ENCODE measurements at places on chromosomes 3 and 15.
A peak's percentile ranks its signal among the peaks of the same experiment; 100 is the strongest.

DNA sequence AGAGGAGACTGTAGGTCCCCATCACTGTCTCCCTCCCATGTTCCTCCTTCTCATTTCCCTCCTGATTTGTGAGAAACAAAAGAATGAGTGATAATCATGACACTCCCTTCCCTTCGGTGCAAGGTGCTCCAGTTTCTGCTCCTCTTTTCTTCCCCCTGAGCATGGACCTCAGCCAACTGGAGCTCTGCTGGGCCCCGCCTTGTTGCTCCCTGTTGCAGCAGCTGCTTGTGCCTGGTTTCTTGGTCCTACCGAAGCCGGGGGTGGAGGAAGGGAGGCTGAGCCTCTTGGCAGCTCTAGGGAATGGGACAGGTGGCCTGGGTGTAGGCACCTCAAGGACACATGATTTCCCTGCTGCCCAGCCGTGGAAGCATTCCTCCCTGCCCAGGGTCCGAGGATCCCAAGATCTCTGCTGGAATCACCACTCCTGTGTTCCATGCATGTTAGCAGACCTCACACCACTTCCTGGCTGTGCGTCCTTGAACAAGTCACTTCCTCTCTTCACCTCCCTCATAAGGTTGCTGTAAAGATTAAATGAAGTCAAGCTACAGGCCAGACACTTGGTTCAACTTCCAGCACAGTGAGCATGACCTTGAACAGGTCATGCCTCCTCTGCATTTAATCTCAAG lies 131.6 kb upstream of the ABHD17C start:
- no peak for DNase-seq

DNA sequence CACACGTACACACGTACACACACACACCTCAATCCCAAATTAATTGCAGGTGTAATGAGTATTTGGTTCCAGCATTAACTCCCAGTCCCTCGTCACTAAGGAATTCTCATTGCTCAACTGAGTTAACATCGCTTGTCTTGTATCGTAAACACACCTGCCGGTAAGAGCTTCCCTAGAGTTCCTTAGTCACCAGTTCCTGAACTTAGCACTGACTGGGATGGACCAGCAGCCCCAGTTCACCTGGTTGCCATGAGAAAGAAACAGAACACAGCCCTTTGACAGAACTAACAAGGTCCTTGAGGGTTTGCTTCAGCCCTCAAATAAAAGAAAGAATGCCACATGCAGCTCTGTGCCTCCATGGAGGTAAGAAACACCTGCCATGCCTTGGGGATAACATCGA lies 66.3 kb upstream of the SLCO3A1 start:
- no peak for DNase-seq

DNA sequence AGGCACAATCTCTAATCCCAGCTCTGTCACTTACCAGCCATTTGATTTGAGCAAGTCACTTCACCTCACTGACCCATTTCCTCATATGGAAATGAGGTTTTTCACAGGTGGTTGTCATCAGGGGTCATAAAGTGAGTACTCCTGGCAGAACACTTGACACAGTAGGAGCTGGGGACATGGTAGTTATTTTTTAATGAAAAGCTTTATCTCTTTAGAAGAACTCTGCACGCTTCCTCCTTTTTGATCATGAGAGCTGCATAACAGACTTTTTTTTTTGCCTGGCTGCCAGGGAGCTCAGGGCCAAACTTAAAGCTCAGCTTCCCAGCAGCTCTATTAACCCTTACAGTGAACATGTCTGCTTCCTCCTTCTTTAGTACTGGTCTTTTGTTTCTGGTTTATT lies 8.4 kb downstream of the VWA5B2 start:
- DNase-seq: no peak

- DNase-seq: no peak
These were observed 10.9 kb downstream of the APH1B start for GRCh38 chr15:63288342-63288741.

DNA sequence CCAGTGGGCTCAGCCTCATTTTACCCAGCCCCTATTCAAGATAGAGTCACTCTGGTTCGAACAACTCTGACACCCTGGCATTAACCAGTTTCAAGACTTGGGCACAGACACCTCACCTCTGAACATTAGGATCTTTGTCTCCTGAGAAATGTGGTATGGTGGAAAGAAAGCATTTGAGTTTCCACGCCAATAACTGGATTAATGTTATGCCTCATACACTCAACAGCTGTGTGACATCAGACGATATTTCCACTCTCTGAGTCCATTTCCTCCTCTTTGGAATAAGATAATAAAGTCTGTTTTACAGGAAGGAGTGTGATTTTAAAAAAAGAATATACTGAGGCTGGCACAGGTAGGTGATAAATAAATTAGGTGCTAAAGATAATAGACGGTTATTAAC lies 121.3 kb upstream of the CHL1 start:
- no peak for DNase-seq

DNA sequence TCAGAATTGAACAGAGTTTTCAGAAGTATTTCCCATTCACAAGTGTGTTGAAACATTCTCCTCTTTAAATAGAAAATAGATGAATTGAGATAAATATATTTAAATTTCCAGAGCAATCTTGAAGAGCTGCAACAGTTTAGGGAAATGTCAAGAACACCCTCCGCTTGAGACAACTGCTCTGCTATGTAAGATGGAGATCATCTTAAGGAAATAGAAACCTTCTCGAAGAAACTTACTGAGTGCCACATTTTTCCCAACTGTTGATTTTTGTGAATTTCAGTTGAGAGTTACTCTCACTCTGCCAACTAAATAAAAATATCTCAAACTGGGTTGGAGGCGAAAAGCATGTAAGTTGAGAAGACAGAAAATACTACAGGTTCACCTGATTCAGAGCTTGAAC lies 78.0 kb downstream of the SUCLG2 start:
- DNase-seq: no peak

DNA sequence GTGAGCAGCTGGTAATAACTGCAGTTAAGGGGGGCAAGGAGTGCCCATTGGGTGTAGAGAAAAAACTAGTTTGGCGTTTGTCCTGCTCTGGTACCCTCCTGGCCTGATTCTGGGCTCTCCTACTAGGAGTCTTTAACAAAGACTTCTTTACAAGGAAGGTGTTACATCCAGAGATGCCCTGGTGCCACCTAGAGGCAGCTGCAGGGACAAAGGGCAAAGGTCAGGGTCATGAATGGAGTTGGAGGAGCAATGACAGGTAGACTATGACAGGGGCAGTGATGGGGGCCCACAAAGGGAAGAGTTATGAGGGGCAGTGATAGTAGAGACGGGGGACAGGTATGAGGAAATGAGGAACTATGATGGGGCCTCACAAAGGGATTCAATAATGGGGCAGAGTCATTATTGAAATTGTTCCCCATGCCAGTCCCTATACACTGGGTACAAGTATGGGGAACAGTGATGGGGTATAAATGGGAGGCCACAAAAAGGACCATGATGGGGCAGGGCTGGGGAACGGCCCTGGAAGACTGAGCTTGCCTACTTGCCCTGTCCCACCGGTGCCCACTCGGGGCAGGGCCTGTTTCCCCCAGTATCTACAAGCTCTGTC lies 7.9 kb downstream of the CCDC71 start:
- DNase-seq: peak; percentile 37

DNA sequence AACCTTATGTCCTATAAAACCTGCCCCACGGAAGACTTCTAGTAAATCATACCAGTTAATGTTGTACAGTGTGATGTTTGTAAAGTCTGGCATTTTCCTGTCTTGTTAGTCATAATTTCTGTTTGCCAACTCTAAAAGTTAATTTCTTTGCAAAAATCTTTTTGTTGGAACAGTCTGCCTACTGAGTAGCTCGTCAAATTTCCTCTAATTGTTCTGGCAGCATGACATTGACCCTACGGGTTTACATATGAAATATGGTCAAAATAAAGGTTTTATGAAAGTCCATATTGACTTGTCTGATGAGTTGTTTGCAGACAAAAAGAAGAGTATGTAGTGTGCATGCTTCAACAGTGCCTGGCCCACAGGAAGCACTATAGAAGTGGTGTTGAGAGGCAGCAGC lies 79.8 kb upstream of the SOX2 start:
- DNase-seq: no peak

DNA sequence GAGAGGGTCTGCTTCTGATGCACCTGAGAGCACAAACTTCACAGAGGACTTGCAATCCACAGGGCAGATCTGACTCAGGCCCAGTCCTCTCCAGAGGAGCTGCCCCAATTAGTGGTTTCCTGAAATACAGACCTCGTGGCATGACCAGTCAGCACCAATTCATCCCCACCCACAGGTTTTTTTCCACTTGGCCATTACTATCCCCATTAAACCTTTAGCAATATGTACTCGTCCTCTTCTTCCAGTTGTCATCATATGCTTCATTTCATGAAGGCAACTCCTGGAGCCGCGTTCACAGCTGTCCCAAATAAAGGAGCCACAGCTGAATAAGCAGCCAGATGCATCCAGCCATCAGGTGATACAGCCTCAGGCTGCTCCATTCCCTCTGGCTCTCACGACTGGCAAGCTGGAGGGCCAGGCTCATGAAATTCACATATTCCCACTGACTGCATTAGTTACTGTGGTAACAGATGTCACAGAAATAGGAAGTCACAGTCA lies 163.1 kb downstream of the FMN1 start:
- DNase-seq: peak; percentile 75

DNA sequence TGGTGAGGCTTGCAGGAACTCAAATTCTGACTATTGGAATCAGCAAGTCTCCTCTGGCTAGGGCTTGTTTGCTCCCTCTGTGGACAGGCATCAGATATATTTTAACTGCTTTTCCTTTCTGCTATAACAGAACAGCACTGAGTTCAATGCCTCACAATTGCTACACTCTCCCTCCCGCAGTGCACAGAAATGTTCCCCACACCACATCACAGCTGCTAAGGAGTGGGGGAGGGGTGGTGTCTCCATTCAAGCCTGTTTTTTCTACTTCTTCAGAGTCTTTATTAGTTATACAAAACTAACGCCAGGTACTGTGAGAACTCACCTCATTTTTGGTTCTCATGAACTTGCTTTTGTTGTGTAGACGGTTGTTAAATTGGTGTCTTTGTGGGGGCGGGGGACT lies 68.5 kb downstream of the BCHE start:
- DNase-seq: no peak

- DNase-seq: no peak
These were observed 27.3 kb downstream of the LIPC start for GRCh38 chr15:58459045-58459444.

- no peak for DNase-seq
These were observed 154.5 kb downstream of the ZNF621 start for GRCh38 chr3:40679290-40679689.

DNA sequence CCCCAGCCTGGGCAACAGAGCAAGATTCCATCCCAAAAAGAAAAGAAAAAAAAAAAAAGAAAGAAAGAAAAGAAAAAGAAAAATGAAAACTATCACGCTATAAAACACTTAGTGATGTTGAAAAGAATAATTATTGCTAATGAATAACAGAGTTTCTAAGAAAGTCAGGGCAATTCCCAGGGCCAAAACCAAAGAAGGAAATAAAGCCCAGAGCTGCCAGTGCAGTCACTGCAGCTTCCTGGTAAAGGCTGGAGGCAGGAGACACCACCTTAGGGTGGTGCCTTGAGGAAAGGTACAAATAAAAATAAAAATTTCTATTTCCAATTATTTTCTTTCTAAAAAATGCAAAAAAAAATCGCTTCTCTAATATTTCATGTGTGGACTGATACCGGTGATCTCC lies 19.7 kb upstream of the UACA start:
- DNase-seq: no peak

DNA sequence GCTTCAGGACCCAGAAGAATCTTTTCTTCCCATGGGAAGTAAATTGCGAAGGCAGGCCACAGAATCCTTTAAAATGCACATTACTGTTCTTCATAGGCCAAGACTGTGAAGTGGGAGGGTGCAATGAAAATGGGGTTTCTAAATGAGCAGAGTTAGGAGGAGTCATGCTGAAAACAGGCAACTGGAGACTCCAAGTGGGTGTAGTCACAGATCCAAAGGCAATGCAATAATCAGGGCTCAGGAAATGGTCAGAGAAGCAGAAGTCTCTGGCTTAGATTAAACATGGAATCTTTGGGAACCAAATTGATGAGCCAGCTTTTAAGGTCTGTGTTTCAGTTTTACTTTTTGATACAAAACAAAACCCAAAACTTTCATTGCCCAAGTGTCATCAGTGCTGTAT lies 37.6 kb downstream of the HHLA2 start:
- no peak for DNase-seq

- DNase-seq: peak; percentile 69
These were observed 64.2 kb downstream of the TBC1D5 start for GRCh38 chr3:17678116-17678741.

DNA sequence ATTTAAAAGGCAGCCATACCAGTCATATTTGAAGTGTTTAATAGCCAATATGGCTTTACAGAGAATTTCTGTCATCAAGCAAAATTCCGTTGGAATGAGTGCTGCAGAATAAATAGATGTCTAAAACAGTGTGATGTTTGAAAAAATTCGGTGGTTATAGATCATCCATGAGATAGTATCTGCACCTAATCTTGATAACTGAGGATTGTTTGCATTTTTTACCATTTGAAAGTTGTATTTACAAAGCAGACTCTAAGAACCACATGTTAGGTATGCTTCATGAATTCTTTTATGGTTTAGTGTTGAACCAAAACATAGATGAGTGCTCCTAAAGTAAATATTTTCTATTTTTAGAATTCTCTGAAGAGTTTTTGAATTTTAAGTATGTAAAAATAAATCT lies 476.1 kb downstream of the NAALADL2 start:
- no peak for DNase-seq

- DNase-seq: no peak
These were observed 21.0 kb upstream of the SLC25A38 start for GRCh38 chr3:39362192-39362591.

DNA sequence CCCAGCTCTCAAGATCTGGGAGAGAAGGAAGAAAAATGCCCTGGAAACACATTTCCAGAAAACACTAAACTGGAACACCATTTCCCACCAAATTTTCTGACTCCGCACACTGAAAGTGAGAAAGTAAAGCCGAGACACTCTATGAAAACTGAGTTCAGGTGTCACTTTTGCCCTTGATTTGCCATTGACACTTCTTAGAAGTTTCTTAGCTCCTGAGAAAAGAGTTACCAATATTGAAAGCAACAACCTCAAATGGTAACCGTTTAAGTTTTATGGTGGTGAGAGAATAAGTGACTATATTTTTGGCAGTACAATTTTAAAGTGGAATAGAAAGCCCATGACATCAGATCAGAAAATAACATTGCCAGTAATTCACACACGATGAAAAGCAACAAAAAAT lies 39.0 kb downstream of the CD86 start:
- no peak for DNase-seq

DNA sequence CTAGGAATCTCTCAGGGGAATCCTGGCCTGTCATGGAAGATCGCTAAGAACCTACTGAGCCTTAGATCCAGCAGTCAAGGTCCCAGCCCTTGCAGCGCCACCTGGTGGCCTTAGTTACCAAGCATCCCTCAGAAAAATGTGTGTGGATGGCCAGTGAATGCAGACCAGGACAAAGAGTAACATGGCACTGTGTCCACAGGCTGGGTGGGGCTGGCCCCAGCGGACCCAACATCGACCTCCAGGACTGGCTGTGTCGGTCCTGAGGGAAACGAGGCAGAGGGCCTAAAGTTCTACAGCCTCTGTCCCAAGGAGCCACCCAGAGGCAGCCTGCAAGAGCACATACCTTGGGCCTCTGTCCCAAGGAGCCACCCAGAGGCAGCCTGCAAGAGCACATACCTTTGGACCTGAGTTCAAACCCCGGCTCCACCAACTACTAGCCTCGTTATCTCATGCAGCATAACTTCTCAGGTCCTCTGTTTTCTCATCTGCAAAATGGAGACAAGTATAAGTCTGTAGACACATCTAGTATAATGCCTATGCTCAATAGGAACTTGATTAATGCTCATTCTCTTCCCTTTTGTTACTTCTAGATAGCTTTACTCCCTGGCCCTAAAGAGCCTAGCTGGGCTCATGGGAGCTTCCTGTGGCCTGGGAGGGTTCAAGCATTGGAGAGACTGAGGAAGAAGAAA lies 57.5 kb upstream of the HERC1 start:
- peak; percentile 78 for DNase-seq
